ENCODE measurements at places on chromosomes 1 and 21.

- no peak for DNase-seq
Observed at GRCh38 chr1:64650411-64650810, 94.5 kb upstream of the RAVER2 start.

GRCh38 chr1:145845144-145845513 lies 301 bp upstream of the NUDT17 start:
- DNase-seq: no peak

- peak; percentile 42 for DNase-seq
Observed at GRCh38 chr1:95309031-95309471, 75.0 kb downstream of the RWDD3 start.

DNA sequence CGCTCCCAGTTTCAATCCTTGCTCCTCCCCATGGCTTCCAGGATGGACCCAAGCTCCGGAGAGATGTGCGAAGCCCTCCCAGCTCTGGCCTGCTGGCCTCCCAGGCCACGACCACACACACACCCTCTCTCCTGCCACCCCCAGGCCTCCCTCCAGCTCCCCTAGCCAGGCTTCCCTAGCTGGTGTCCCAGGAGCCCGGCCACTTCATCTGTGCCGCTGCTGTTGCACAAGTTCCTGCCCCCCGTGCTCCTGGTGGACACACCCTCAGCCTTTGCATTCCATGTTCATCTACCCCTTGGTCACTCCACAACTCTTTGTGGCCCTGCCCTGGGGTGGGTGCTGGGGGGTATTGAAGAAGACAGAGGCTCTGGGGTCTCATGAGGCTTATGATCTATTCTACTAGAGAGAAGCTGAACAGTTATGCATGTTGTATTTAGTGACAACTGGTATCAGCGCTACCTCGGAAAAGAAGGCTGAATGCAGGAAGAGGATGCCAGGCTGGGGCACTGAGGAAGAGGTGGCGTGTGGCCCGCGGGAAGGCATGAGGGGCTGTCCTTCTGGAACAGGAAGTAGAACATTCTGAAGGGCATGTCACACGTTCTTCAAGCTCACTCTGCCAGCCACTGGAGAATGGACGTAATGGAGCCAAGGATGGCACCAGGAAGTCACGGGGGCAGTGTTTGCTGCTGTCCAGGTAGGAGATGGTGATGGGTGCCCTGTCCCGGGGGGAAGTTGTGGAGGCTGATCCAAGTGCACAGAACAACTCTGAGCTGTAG lies 172.4 kb downstream of the PSMG1 start:
- DNase-seq: no peak

GRCh38 chr1:183674339-183674738 lies 21.2 kb upstream of the APOBEC4 start:
- peak; percentile 31 for DNase-seq

- no peak for DNase-seq
Observed at GRCh38 chr1:157540852-157541251, 11.5 kb downstream of the FCRL5 start.

- no peak for DNase-seq
Observed at GRCh38 chr1:204094313-204094729, 21.4 kb downstream of the SOX13 start.
